CD4-positive, alpha-beta T cell (primary cell): ENCODE measurements at places on chromosomes 7 and 10.

DNA sequence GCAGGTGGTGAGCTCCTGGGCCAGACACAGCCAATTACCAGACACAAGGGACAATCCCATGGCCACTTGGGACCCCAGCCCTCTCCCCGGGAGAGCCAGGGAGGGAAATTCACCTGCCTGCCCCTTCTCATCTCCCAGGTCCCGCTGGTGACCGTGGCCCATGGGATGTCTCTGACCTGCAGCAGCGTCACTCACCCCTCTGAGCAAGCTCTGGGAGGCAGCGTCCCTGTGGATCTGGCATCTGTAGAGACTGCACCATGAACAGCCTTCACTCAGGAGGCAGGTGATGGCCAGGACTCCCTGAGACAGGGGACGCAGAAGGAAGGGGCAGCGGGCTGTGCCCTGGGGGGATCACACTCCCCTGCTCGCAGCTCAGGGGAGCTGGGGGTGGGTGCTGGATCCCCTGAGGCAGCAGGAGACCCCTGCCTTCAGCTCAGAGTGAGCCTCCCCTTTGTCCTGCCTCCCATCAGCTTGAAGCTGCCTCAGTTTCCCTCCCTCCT, 90.8 kb downstream of the FOXL3 start:
- no peak for DNase-seq

GRCh38 chr10:120456626-120457430, at the start of gene PLPP4:
TSS of gene PLPP4 (plus strand) at chr10:120457227. CDS start at chr10:120457306, 79 bp downstream.
- DNase-seq: no peak

- DNase-seq: no peak
Observed at GRCh38 chr7:88361357-88361756, 54.7 kb upstream of the STEAP4 start.

GRCh38 chr10:117454502-117454901, 79.3 kb upstream of the PDZD8 start:
- DNase-seq: no peak

GRCh38 chr10:85212526-85212925, 884.1 kb downstream of the CCSER2 start:
- no peak for DNase-seq

GRCh38 chr10:128115356-128115755, 10.9 kb downstream of the MKI67 start:
- DNase-seq: no peak
